ENCODE measurements at places on chromosomes 5 and 9.

- DNase-seq: no peak
Observed at GRCh38 chr5:134958755-134959154, 9.0 kb upstream of the CATSPER3 start.

DNA sequence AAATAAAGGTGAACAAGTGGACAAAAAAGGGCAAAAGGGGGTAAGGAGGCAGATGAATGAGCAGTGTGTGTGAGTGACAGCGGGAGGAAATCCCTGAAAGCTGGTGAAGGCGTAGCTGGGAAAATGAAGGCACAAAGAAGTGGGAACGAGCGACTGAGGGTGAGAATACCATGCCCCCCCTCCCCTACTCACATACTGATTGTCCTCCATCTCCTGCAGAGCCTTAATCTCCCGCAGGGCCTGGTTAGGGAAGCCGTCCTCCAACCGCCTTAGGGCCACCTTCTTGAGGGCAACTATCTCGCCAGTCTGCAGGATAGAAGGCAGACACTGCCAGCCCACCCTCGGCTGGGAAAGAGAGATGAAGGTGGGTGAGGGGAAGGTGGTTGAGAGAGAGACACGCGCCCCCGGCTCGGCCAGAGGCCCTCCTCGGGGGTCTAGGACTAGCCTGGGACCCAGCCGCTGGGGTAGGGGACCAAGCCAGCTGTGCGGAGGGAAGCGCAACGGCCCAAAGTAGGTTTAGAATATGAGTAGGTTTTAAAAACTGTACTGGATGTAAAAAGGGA, 522 bp downstream of the CDK20 start:
- DNase-seq: no peak

DNA sequence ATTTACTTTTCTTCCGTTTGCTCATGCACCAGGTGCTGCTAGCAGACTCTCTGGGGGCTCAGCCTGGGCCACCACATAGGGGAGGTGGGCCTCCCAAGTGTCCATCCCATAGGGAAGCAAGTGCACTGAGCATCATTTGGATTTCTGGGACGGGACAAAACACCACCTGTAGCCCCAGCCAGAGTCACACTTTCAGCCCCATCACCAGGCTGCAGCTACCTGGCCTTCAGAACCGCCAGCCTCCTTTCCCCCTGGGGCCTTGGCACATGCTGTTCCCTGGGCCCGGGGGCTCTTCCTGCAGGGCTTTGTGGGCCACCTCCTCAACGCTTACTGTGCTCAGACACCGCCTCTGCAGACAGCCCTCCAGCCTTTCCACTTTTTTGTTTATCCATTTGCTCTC, 19.6 kb upstream of the SUSD3 start:
- DNase-seq: no peak

DNA sequence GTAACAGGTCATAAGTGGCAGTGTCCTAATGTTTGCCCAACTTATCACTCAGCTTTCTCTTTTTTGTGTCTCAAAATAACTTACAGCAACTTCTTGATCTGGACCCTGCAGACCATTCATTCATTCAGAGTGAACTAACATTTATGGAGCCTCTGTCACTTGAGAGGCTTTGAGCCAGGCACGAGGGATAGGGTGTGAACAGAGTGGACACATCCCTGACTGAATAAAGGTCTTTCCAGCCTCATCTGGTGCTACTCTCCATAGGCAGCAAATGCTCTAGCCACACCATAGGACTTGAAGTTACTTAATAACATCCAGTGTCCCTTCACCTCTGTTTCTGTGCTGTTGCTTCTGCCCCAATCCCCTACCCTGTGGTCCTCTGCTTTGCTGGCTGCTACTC, 212.1 kb upstream of the FBN2 start:
- no peak for DNase-seq

DNA sequence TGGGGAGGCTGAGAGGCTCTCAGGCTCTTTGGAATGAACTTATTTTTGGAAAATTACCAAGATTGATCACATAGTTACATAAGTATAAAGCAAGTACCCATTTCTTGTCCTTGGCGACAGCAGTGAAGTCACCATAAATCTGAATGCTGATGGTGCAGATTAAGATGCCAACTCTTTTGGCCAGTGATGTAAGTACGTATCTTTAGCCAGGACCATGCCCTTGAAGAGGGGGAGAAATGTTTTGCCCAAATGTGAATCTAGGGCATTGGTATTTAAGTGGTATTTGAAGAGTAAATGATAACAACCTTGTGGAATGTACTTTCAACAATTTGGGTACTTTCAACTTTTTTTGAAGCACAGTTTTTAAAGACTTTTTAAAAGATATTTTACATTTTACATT, 68.2 kb upstream of the RAD23B start:
- DNase-seq: no peak

DNA sequence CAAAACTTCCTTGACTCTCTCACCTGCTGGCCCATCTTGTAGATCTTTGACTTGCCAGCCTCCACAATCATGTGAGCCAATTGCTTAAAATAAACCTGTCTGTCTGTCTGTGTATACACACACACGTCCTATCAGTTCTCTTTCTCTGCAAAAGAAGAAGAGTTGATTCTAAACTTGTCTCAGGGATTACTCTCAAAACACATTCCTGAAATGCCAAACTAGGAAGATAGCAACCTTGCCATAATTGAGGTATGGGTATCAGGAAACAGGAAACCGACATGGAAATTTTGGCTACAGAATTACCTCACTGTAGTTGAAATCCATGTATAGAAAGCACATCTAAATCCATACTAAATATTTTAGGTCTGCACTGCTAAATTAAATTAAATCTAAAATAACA, 483.4 kb downstream of the PLK2 start:
- DNase-seq: no peak

DNA sequence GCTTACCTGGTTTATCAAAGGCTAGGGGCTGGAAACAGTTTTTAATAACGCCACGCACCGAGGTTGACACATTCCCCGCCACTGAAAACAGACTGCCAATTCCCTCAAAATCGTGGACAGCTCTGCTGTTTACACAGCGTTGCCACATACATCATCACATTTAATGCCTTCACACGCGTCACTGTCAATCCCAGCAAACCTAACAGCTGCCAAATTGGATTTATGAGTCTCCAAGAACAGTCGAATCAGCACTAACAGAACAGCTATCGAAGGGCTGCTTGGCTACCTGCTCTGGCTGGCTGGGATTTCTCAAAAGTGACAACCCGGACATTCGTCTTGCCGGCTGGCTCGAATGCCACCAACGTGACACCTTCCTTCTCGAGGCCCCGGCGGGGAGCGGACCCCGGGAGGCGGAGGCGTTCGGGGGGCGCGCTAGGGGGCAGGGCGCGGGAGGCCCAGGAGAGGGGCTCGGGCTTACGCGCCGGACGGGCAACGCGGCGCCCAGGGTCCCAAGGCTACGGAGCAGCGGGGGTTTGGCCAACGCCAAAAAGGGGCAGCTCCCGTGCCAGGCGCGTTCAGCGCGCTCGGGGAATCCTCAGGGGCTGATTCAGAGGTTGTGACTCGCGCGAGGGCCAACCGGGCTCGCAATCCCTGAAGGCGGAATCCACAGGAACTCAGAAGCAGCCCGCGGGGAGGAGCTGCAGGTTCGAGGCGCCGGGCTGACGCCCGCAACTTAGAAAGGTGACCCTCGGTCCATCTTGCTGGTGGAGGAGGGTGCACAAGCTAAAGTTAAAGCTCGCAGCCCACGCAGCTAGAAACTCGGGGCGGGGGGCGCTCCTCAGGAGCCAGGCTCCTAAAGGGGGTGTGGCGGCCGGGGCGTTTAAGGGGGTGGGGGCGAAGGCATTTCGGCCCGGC, 1.2 kb downstream of the CDC14B start:
- DNase-seq: no peak

GRCh38 chr5:132433141-132433540, 57.4 kb downstream of the IRF1 start:
- no peak for DNase-seq

GRCh38 chr5:160506006-160507004, 84.7 kb downstream of the PTTG1 start:
- peak; percentile 47 for DNase-seq

DNA sequence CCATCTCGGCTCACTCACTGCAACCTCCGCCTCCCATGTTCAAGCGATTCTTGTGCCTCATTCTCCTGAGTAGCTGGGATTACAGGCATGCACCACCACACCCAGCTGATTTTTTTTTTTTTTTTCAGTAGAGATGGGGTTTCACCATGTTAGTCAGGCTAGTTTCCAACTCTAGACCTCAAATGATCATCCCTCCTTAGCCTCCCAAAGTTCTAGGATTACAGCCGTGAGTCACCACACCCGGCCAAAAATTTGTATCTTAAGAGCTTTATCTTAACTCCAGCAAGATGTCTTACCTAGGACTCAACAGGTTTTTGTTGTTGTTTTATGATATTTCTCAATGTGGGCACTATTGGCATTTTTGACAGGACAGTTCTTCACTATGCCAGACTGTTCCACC, 27.9 kb downstream of the LYRM7 start:
- DNase-seq: no peak

GRCh38 chr5:10335711-10336470, 17.6 kb upstream of the MARCHF6 start:
- no peak for DNase-seq

DNA sequence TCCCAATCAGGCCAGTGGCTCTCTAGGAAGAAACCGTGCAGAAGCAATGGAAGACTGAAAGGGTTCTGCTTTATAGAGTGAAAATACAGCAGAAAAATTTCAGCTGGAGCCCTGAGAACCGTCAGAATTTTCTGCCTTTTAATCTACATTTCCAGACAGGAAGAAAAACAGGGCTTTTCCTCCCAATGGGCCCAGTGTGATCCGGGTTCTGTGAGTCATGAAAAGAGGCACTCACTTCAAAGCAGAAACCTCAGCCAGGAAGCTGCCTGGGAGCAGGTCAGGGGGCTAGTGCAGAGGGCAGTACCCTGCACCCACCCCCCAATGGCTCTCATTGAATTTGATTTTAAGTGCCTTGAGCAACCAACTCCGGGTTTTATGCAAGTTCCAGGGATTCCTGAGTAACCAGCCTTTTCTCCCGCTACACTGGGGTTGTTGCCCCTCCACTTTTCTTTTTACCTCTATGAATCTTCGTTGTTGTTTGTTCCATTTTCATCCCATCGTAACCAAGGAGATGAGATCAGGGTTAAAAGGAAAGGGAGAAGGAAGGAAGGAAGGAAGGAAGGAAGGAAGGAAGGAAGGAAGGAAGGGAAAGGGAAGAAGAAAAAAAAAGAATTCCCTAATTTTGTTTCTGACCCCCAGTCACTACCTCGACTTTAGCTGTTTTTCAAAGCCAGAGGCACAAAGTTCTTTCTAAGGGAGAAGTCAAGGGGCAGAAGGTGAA, 1.3 kb downstream of the BARHL1 start:
- no peak for DNase-seq

GRCh38 chr5:139814191-139814601, 18.6 kb downstream of the PSD2 start:
- no peak for DNase-seq

DNA sequence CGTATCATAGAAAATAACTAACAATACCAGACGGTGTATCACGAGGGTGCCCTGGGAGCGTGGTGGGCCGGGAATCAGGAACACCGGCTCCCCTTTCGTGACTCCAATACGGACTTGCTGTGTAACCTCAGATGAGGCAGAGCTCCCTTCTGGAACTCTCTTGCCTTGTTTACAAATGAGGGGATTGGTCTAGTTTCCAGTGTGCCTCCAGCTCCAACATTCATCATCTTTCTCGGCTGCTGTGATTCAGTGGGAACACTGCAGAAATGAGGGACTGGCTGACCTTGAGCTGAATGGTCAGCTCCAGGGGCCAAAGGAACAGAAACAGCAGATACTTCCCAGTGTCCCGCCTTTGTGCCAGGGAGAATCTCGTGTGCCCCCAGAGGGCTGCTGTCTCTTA, 22.6 kb upstream of the TGFBI start:
- DNase-seq: no peak

GRCh38 chr5:25006237-25006636, 361.5 kb upstream of the CDH10 start:
- no peak for DNase-seq

GRCh38 chr5:147234825-147235635, at the start of gene STK32A:
STK32A (plus strand) TSS chr5:147235026; CDS start chr5:147239635, 4,609 bp downstream.
- DNase-seq: no peak

DNA sequence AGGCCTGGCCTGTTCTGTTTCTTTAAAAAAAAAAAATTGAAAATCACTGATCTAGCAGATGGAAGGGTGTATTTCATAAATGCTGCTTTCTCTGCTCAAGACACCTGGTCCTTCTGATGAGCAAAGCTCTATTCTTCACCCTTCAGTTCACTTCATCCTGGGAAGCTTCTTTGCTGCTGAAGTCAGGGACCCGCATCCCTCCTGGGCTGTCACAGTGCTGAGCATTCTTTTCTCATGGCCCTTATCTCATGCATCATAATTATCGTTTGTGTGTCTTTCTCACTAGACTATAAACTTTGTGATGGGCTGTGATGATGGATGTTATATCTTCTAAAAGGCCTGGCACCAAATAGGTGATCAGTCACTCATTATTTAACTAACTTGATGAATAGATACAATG, 461.0 kb downstream of the GADD45G start:
- DNase-seq: no peak

- no peak for DNase-seq
Observed at GRCh38 chr5:155264809-155265208, 251.3 kb downstream of the KIF4B start.

- no peak for DNase-seq
Observed at GRCh38 chr9:23823986-23824829, 1.8 kb downstream of the ELAVL2 start.

DNA sequence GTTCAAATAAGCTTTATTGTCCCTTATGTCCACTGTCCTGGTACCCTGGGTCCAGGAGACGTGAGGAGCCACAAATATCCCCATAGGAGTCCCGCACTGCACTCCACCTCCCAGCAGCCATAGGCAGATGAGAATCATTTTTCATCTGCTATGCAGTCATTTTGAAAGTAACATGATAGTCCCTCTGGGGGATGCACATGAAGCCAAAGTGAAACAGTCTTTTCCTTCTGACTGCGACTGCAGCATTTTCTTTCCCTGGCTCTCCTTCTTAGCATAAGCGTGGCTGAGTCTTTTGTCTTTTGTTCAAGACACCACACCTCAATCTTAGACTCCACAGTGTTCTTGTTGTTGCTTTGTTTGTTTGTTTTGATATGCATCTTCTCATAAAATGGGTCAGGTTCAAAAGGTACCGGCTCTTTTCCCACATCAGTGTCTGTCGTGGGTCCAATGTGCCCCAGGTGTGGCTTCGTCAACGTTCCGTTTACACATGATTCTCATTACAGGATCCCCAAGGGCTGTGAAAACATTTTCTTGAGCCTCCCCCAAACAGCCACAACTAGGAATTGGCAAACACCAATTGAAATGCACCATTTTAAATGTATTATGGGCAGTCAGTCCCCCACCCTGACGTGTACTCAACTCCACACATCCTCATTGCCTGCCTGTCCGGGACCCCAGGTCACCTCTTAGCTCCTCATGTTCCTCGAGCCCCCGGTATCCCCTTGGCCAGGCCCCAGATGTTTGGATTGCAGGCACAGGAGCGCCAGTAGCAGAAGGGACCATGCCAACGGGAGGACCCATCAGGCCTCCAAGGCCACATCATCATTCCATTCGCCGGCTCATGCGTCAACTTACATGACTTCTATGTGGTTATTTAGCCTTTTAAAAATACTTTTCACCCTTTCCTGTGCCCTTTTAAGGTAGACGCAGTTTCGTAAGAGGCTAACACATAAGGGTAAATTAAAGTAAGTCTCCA, 237.8 kb upstream of the DAPK1 start:
- no peak for DNase-seq

- no peak for DNase-seq
Observed at GRCh38 chr5:83895860-83896259, 175.2 kb upstream of the HAPLN1 start.
